ENCODE measurements at places on chromosomes 13 and 19.
A peak's percentile ranks its signal among the peaks of the same experiment; 100 is the strongest.

GRCh38 chr13:105184201-105184600 lies 1351.3 kb downstream of the EFNB2 start:
- no peak for DNase-seq

GRCh38 chr13:29499506-29500165 lies 95.9 kb downstream of the SLC7A1 start:
- no peak for DNase-seq

- DNase-seq = no peak
Observed at GRCh38 chr13:108346376-108346775, 76.9 kb downstream of the TNFSF13B start.

DNA sequence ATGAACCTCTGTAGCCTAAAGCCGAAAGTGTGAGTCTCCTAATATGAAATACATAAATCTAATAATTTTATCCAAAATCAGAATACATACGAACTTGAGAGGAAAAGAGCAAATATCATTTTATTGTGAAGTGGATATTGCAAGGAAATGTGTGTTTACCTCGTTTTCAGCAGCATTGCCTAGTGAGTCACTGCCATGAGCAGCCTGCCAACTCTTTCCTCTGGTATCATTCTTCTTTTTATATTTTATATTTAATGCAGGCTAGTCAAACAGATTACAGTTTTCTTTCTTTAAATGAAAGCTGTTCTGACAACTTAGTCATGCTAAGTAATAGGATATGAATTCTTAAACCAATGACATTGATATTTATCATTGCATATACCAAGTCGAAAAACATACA lies 44.2 kb downstream of the EDNRB start:
- no peak for DNase-seq

DNA sequence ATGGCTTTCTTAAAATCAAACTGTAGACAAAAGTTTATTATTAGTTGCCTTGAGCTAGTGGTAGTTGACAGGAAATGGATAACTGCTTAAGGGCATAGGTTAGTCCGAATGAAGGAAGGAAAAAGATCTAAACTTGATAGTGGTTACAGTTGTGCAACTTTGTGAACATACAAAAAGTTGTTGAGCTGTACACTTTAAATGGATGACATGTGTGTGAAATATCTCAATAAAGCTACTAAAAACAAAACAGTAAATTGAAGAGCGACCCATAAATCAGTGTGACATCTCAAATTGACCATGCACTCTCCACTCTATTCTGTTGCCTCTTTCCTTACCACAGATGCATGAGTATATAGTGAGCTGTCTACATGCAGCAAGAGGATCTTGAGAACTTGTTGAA lies 1757.8 kb downstream of the PCDH9 start:
- DNase-seq = no peak

GRCh38 chr13:48575031-48575430 lies 42.2 kb upstream of the RCBTB2 start:
- no peak for DNase-seq

- DNase-seq = no peak
Observed at GRCh38 chr13:73038064-73038463, 20.7 kb upstream of the KLF5 start.

- DNase-seq = no peak
Observed at GRCh38 chr13:84238381-84238780, 356.1 kb upstream of the SLITRK1 start.

DNA sequence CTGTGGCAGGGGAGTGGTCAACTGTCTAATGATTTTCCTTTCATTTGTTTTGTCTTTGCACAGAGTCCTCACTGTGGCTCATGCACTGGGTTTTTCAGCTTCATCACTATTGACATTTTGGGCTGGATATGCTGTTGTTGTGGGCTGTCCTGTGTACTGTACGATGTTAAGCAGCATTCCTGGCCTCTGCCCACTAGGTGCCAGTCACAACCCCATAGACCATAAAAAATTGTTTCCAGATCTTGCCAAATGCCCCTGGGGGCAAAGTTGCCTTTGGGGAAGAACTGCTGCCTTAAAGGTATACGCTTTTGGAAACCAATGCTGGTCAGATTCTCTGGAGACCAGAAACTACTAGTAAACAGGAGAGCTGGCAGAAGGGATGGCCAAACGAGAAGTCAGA lies 310.4 kb downstream of the SPRY2 start:
- peak; percentile 17 for DNase-seq

DNA sequence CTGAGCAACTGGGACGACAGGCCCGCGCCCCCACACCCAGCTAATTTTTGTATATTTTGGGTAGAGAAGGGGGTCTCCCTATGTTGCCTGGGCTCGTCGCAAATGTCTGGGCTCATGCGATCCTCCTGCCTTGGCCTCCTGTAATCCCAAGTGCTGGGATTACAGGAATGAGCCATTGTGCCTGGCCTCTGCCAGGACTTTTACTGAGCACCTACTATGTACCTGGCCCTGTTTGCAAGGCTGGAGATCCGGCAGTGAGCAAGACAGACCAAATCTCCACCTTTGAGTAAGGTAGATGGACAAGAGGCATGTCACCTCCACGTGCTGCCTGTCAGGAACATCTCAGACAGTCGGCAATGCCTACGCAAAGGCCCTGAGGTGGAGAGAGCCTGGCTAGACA lies 6.9 kb downstream of the FKBP8 start:
- DNase-seq = no peak

DNA sequence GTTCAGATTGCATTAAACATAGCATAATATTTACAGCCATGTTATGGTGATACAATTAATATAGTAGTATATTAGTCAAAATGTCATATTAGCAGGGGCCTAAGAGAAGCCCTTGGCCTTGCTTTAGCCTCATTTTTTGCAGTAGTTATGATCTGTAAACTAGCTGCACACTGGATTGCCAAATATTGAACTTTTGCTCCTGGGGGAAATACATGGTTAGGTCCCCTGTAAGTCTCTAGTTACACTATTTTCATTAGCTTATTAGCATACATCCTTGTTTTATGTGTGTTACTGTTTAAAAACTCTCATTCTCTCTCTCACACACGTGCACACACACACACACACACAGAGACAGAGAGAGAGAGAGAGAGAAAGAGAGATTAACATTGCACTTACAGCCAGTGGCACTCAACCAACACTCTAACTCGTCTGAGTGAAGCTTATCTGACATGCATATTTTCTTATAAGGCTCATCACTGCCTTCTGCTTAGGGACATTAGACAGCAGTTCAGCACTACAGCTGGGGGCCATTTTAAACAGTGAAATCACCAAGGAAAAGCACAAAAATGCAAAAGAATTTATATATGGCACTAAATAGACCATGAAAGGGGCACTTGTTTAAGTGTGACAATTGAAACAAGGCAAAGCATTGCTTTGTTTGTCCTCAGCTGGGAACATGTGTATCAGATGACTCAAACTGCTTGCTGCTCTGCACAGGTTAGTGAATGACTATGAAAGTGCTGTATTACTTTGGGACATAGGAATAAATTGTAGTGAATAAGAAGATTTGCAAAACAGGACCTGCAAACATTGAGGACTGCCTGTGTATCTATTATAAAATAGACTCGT lies 278.7 kb downstream of the GPC6 start:
- no peak for DNase-seq

DNA sequence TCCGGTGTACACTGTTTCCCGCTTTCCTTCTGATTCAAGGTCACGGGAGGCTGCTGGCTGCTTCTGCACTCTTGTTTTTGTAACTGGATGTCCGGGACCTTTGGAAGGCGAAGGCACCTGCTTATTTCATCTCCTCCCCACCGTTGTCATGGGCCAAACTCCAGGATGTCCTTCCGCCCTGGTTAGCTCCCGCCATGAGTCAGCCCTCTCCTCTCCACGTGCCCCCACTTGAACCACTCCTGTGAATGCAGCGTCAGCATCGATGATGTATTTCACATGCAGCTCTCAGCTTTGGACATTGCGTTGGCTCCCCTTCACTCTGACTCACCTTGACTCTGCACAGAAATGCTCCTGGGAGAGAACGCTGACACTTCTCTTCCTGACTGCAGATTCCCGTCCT lies 5.5 kb upstream of the GALP start:
- DNase-seq = no peak

DNA sequence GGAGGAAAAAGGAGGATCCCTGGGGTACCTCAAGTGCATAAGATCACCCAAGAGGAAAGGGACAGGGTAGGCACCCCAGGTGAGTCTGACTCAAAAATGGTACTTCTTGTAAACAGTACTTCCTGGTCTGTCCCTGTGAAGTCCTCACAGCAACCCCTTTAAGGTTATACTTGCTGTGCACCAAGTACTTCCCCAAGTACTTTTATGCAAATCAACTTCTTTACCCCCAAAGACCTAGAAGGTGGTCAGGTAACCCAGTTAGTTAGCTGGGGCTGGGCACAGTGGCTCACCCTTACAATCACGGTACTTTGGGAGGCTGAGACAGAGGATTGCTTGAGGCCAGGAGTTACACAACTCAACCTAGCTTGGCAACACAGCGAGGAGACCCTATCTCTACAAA lies 2.5 kb downstream of the CALR start:
- DNase-seq = no peak

DNA sequence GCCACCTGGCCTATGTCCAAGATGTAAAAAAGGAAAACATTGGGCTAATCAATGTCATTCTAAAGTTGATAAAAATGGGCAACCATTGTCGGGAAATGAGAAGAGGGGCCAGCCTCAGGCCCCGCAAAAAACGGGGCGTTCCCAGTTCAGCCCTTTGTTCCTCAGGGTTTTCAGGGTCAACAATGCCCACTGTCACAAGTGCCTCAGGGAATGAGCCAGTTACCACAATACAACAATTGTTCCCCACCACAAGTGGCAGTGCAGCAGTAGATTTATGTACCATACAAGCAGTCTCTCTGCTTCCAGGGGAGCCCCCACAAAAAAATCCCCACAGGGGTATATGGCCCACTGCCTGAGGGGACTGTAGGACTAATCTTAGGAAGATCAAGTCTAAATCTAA lies 112.5 kb downstream of the ZNF486 start:
- DNase-seq = no peak

DNA sequence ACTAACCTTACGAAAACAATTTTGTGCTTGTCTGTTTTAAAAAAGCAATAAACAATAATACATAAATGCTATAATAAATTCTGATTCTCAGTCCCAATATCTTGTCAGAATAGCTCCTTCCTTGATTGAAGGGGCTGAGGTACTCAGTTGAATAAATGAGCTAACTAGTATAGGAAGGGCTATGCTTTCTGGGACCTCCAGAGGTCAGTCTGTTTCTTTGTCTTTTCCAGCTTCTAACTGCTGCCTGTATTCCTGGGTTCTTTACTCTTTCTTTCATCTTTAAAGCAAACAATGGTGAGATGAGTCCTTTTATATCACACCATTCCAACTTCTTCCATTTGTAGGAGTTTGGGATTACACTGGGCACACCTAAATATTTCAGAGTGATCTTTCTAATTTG lies 1297.0 kb upstream of the ATXN8OS start:
- DNase-seq = no peak

- DNase-seq = peak; percentile 39
Observed at GRCh38 chr13:21949818-21950429, 279.1 kb downstream of the FGF9 start.

GRCh38 chr13:97246596-97247158 lies 24.5 kb downstream of the MBNL2 start:
- no peak for DNase-seq

DNA sequence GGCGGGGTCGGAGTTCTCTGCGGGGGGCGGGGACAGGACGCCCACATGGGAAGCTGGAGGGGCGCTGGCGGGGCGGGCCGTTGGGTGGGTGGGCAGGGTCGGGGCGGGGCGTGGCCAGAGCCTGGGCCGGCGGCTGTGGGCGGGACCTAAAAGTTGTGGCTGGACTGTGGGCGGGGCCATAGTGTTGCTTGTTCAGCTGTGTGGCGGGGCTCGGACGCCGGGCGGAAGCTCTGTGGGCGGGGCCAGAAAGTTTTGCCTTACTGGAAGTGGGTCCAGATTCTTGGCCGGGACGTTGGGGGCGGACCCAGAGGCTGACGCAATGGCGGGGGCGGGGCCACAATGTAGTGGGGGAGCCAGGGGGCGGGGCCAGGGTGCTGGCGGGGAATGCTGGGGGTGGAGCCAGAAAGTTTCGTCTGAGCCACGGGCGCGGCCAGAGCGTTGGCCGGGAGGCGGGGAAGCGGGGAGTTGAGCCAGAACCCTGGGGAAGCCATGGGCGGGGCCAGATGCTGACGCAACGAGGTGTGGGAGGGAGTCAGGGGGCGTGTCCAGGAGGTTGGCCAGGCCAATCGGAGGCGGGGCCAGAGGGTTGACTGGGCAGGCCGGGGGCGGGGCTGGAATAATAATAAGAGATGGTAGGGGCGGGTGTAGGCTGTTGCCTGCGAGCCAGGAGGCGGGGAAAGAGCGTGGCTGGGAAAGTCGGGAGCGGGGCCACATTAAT lies 527 bp downstream of the CCDC9 start:
- peak; percentile 100 for DNase-seq

- DNase-seq = no peak
Observed at GRCh38 chr13:50686551-50686950, 156.9 kb downstream of the DLEU7 start.

GRCh38 chr19:55472463-55472862 lies 4.0 kb upstream of the ZNF628 start:
- DNase-seq = no peak

- no peak for DNase-seq
Observed at GRCh38 chr13:59774491-59774971, 389.2 kb downstream of the DIAPH3 start.

DNA sequence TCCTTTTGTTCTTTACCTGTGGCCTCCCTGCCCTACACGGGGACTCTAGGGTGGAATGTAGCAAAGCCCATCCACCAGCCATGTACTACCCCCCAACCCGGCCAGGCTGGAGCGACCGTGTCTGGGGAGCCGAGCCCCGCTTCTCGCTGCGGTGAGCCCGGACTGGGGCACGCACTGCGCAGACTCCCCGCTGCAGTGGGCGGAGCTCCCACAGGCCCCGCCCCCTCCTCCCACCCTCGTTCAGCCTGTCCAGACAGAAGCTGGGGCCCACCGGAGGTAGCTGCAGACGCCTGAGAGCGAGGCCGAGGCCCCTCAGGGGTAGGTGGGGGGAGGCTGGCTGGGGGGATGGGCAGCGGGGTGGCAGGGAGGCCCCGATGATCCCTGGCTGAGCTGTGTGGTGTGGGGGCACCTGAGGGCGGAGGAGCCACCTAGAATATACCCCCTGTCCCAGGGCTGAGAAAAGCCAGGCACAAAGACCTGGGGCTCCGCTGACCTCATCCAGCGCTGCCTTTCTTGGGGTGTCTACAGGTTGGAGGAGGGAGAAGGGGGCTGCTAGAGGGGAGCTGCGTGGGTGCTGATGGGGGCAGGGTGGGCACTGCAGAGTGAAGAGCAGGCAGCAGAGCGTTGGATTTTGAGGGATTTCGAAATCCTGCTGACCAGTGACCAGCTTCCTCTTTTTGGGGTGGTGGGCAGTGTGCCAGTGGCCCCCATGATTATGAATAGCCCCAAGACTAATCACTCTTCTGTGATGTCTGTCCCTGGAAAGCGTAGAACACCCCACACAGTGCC lies 17.3 kb downstream of the PLD3 start:
- DNase-seq = peak; percentile 92

GRCh38 chr13:112724788-112725345 lies 35.0 kb downstream of the ATP11A start:
- DNase-seq = no peak

GRCh38 chr13:80529734-80530133 lies 188.8 kb upstream of the SPRY2 start:
- no peak for DNase-seq

Data from glutamatergic neuron (in vitro differentiated cells).